ENCODE measurements at places on chromosomes 6 and 20.
A peak's percentile ranks its signal among the peaks of the same experiment; 100 is the strongest.

- no peak for DNase-seq
Measured at GRCh38 chr6:82371799-82372546, 8.4 kb downstream of the TPBG start.

- no peak for DNase-seq
Measured at GRCh38 chr20:50518270-50518721, 8.1 kb downstream of the PTPN1 start.

- no peak for DNase-seq
Measured at GRCh38 chr20:23157734-23158133, 71.6 kb upstream of the CD93 start.

- no peak for DNase-seq
Measured at GRCh38 chr6:96420294-96420693, 101.3 kb upstream of the UFL1 start.

GRCh38 chr6:30885481-30885998, 1.2 kb downstream of the DDR1 start:
- no peak for DNase-seq

DNA sequence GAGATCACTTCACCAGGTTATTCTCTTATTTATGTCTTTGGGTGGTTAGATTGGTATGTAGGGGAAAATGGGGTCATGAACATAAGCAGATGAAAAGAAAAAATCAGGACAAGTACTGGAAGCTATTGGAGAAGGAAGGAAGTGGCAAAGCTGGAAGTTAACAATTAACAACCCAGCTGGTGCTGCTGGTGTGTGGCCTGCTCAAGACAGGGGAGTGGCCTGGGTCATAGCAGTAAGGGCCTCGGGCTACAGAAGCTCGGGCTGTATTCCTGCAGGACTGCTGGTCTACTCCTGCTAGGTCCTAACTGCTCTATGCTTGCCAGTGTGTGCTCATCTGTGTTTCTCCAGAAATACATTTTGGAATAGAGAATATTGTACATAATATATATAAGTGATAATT, 19.6 kb downstream of the MYLIP start:
- no peak for DNase-seq

DNA sequence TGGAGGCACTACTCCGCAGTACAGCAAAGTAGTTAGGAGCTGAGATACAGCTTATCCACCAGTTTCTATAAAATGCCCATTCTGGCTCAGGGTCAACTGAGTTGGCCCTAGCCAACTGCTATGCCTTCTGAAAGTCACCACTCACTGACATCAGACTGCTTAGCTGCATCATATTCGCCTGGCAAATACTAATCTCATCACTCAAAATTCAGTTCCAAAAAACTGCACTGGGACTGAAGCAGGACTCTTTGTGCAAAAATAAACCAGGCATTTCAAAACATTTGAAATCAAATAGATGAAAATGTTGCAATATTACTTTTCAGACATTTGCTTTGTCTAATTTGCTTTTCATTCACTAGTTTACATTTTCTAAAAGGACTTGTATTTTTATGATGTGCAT, 230.0 kb downstream of the ALDH8A1 start:
- no peak for DNase-seq

GRCh38 chr6:142152746-142153145, 5.7 kb downstream of the VTA1 start:
- DNase-seq: no peak

GRCh38 chr6:88499845-88500699, 333.9 kb upstream of the CNR1 start:
- DNase-seq: no peak

DNA sequence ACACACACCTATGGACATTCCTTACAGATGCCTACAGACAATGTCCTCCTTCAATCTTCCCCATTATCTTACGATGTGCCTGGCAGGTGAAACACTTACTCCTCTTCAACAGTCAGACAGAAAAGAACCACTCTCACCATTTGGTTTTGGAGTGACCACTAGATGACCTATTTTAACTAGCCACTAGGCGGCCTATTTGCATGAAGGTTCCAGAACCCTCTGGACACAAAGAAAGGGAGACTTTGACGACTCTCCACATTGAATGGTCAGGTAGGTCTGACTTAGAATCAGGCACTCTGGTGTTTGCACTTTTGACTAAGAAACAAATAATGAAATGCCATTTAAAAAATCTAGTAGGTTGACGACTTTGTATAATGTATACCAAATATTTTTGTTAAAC, 42.0 kb downstream of the PNLDC1 start:
- DNase-seq: no peak

DNA sequence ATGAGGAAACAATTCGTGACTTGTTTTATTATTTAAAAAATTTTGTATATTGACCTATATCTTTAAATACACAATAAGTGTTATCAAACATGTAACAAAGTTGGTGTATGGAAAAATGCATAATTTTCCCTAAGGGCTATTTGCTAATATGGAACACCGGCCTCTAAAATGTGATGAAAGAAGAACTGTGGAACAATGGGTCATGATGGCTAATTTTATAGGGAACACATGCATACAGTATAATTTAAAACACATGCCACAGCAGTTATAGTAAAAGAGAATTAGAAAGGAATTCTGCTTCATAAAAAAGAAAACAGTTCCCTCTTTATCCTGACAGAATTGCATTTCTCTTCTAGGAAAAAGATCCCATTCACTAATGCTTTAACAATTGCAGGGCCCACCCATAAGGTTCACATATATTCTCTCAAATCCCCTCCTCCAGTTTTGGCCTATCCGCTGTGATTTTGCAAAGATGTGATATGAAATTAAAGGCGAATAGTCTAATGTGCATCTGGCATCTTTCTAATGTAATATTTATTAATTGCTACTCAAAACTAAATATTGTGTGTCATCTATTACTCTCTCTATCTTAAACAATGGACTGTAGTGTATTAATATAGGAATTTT, 628.1 kb upstream of the CITED2 start:
- no peak for DNase-seq

DNA sequence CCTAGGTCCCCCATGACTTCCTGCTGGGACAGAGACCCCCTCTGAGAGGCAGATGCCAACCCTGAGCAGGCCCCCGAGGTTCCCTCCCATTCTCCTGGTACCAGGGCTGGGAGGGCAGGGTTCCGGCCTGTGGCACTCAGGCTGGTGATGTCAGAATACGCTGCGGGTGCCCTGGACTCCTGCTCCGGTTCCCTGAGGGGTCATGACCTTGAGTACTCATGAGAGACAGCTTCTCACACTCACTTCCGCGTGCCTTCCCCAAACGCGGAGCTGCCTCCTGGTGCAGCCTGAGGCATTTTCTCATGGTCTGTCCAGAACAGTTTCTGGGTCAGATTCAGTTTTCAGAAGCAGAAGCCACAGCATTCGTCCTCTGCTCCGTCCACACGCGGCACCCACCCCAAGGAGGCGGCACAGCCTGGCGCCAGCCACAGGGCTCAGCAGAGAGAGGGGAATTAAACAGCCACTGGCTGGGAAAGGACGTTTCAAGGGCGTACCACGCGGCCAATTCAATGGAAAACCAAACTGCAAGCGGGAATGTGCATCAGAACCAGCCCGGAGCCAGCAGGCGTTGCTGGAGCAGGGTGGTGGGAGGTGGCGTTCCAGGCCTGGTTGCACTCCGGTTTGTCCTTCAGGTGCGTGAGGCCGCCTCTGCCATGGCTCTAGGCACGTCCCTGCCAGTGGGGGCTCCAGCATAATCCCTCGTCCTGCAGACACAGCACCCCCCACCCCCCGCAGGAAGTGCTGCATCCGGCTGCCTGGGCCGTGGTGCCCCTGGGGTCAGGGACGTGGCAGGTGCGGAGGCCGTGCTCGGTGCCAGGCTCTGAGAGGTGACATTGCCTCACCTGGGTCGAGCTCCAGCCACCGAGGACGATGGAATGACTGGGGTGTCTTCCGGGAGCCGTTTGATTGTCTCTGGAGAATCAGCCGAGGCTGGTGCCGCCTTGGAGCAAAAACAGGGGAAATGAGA, 58.3 kb upstream of the BHLHE23 start:
- DNase-seq: no peak

DNA sequence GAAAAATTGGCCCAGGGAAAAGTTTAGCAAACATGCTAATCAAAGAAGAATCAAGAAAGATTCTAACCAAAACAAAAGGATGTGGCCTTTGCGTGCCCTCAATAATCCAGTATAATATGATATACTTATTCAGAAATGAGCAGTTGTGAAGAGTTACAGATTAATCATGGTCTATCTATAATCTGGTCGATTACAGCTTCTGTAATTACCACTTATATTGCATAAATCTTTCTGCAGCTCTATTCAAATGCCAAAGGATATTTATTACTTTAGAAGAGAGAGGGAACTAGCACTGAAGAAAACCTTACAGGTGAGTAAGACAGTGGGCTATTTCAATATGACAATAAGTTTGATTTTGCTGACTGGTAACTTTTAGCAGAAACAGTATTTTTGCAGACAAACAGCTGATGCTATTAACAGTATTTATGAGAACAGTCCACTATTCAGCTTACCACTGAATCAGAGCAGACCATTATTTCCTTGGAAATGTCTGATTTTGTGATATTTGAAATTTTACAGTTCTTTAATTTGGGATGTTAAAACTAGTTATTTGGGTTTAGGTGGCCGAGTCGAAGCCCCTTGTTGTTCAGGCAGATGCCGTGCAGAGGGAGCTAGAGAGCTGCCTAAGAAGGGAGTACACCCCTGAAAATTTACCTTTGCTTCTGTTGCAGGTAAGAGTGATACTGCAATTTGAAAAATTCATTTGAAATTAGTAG, 92.2 kb downstream of the CEP57L1 start:
- DNase-seq: peak; percentile 13

DNA sequence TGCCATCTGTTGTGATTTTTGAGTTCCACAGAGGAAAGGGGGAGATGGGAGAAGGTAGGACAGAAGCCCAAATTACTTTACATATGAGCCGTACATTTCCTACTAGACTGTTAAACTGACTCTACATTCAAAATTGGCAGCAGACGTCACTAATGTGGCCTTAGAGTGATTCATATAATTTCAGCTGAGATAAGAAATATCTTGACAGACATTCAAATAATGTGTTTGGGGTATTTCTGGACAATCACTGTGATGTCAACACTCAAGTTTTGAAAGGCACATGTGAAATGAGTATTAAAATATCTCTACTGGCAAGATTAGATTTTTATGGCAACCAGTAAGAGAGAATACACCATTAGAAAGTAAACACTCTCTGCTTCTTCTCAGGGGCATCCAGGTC, 104.0 kb downstream of the MTFR2 start:
- no peak for DNase-seq

GRCh38 chr6:45685076-45685475, 307.3 kb upstream of the SUPT3H start:
- no peak for DNase-seq

DNA sequence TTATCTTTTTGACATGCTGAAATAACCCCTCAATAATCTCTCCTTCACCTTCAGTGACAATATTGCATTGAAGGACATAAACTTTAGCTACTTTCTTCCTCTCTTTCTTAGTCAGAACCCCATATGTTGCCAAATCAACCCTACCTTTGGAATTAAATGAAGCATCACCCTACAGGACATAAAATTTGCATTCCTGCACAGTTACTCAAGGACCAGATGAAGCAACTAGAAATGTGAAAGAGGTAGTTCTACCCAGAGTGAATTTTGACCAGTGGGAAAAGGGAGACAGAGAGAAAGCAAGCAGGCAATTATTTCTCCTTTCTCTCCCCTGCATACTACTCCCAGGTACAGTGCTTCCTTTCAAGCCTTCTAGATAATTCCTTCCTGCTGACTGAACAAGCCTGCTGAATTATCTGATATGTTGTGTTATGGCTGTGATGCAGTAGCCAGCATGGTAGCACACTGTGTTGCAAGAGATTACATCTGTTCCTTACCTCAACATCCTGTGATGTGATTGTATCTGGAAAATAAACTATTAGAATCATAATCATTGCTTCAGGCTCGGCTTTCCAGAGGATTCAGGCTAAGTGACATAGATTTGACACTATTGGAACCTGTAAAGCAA, 16.6 kb downstream of the TENT5A start:
- no peak for DNase-seq

- no peak for DNase-seq
Measured at GRCh38 chr6:36353411-36353915, 16.8 kb upstream of the BNIP5 start.

DNA sequence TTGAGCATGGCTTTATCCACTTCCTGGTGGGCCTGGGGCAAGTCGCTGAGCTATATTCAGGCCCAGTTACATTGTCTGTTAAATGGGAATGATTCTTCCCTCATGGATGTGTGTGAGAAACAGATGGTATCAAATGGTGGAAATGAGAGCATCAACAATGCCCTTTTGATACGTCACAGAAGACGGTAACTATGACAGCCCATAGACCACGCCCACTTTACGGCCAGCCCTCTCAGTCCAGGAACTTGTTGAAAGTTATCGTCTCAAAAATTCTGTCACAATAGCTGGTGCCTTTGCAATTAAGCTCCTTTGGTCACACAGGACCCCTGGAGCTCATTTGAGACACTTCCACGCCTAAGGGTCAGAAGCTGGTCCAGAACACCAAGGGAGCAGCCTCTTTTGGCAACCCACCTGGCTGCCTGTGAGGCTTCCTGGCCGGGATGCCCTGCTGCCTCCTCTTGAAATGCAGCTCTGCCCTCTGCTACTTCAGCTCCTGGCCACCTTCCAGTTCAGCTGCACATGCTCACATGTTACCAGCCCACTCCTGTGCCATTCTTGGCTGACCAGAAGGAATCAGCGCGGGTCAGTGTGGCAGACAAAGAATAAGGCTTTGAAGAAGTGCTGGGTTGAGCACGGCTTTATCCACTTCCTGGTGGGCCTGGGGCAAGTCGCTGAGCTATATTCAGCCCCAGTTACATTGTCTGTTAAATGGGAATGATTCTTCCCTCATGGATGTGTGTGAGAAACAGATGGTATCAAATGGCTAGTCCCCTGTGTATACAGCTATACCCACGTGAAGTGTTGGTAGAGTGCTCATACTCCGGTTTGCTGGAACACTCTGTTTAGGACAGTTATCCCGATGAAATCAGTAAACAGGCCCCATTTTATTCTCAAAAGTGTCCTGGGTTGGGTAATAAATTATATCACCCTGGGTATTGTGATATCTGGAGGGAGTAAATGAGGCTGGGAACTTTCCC, 199.2 kb upstream of the SUPT3H start:
- DNase-seq: no peak

DNA sequence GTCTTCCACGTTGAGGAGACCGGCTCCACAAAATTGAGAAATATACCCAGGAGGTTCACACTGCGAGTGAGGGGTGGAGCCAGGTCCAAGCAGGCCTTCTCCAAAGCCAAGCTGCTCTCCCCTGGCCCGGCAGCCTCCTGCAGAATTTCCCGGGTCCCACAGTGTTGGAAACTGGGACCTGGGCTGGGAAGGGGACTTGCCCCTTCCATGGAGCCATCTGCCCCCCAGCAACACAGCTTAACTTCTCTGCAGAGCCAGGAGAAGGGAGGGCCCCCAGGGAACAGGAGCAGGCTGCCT, 35.4 kb downstream of the MDFI start:
- DNase-seq: no peak

GRCh38 chr6:44494011-44494501, 106.5 kb downstream of the CDC5L start:
- DNase-seq: no peak

DNA sequence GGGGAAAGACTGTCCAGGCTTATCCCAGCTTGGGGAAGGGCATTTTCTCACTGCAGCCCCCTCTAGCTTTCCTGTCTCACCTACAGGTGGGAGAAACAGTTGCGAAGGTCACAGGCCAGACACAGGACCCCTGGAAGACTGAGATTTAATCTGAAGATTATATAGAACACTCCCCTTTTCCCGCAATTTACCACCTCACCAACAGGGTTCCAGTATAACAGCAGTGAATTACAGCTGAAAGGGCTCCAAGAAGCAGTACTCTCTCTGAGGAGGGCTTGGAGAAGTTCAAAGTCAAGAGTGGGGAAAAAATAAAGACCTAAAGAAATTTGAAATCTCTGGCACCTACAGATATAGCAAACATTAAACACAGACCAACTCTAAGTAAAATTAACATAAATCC, 111.9 kb downstream of the ANKRD60 start:
- no peak for DNase-seq
